A549 treated with Mapracorat at 1 μM for 4 hours (cell line): ENCODE measurements at places on chromosomes 3 and 15. TPM values are rescaled to one million over a fixed set of nuclear protein-coding genes. Genes with fewer than 3 reads are reported as not detected.

RUVBL1 gene
- 94.4 to 101 TPM (median 96.7 TPM) in 5 replicates for total RNA-seq

PIF1 gene
- 11.6 to 23.5 TPM (median 16.4 TPM) in 5 replicates for total RNA-seq

ARNT2 gene
- 14.2 to 18.2 TPM (median 17.2 TPM) in 5 replicates for total RNA-seq

WWTR1 gene
- total RNA-seq, result 136 to 167 TPM (median 150 TPM) in 5 replicates

MYO9A gene
- 8.4 to 11.5 TPM (median 11.0 TPM) in 5 replicates for total RNA-seq

KBTBD12 gene
- not detected in 5 replicates for total RNA-seq

PLA2G4F gene
- not detected in 5 replicates for total RNA-seq

ISG20 gene
- total RNA-seq, result 32.2 to 42.8 TPM (median 42.0 TPM) in 5 replicates

SCG5 gene
- 1.9 to 2.4 TPM (median 2.3 TPM) in 5 replicates for total RNA-seq

KLHL6 gene
- not detected in 5 replicates for total RNA-seq

ADAMTS9 gene
- total RNA-seq, result 0.49 to 0.96 TPM (median 0.62 TPM) in 5 replicates

ZNF501 gene
- not detected in 5 replicates for total RNA-seq

CERS3 gene
- total RNA-seq, result not detected in 5 replicates

ZNF774 gene
- 1.0 to 1.5 TPM (median 1.2 TPM) in 5 replicates for total RNA-seq

GPR87 gene
- 2.1 to 2.6 TPM (median 2.3 TPM) in 5 replicates for total RNA-seq

ABCF3 gene
- 28.9 to 38.9 TPM (median 34.0 TPM) in 5 replicates for total RNA-seq

CTXND1 gene
- not detected in 5 replicates for total RNA-seq

SPINT1 gene
- 0.59 to 1.2 TPM (median 0.91 TPM) in 5 replicates for total RNA-seq

CDHR4 gene
- total RNA-seq, result 0.10 to 0.64 TPM (median 0.22 TPM) in 5 replicates

PLA2G4E gene
- not detected in 5 replicates for total RNA-seq

BRPF1 gene
- 17.6 to 20.3 TPM (median 18.6 TPM) in 5 replicates for total RNA-seq

FBXW12 gene
- not detected in 5 replicates for total RNA-seq

PATL2 gene
- total RNA-seq, result 0.23 to 0.29 TPM (median 0.23 TPM) in 3 of 5 replicates, not detected in the others

IL5RA gene
- total RNA-seq, result not detected in 5 replicates

DMXL2 gene
- total RNA-seq, result 15.0 to 20.4 TPM (median 16.9 TPM) in 5 replicates

LSMEM2 gene
- total RNA-seq, result 0.11 TPM in 1 of 5 replicates, not detected in the others

SLC24A5 gene
- total RNA-seq, result not detected in 5 replicates

THSD4 gene
- 20.3 to 28.3 TPM (median 24.4 TPM) in 5 replicates for total RNA-seq

NR1I2 gene
- not detected in 5 replicates for total RNA-seq

TMC3 gene
- total RNA-seq, result not detected in 5 replicates

MRPS11 gene
- total RNA-seq, result 104 to 119 TPM (median 111 TPM) in 5 replicates

LYZL4 gene
- not detected in 5 replicates for total RNA-seq

VGLL3 gene
- total RNA-seq, result 5.1 to 15.1 TPM (median 9.3 TPM) in 5 replicates

CCDC71 gene
- total RNA-seq, result 12.1 to 15.3 TPM (median 12.2 TPM) in 5 replicates

PCCB gene
- total RNA-seq, result 24.5 to 30.8 TPM (median 29.6 TPM) in 5 replicates

DGKG gene
- total RNA-seq, result 5.7 to 11.4 TPM (median 7.2 TPM) in 5 replicates

SEMA5B gene
- 0.15 to 0.66 TPM (median 0.33 TPM) in 5 replicates for total RNA-seq

ECE2 gene
- total RNA-seq, result not detected in 5 replicates
